Activated T-cell treated with anti-CD3 and anti-CD28 coated beads for 48 hours (primary cell): ENCODE measurements at places on chromosomes 3 and 15.
A peak's percentile ranks its signal among the peaks of the same experiment; 100 is the strongest.

DNA sequence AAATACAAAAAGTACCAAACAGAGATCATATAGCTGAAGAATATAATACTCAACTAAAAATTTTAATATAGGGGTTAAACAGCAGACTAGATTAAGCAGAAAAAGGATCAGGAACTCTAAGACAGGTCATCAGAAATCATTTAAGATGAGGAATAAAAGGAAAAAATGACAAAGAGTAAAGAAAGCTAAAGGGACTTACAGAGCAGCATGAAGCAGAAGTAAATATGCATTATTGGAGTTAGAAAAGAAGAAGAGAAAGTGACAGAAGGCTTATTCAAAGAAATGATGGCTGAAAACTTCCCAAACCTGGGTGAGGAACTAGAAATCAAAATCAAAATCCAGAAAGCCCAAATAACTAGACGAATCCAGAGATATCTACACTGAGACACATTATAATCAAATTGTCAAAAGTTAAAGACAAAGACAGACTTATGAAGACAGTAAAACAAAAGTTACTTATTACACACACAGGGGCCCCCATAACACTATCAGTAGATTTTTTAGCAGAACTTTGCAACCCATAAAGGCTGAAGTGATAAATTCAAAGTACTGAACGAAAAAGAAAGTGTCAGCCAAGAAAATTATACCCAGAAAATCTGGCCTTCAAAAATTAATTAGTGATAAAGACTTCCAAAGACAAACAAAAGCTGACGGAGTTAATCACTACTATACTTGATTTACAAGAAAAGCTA, 95.6 kb downstream of the SCAPER start:
- no peak for DNase-seq

DNA sequence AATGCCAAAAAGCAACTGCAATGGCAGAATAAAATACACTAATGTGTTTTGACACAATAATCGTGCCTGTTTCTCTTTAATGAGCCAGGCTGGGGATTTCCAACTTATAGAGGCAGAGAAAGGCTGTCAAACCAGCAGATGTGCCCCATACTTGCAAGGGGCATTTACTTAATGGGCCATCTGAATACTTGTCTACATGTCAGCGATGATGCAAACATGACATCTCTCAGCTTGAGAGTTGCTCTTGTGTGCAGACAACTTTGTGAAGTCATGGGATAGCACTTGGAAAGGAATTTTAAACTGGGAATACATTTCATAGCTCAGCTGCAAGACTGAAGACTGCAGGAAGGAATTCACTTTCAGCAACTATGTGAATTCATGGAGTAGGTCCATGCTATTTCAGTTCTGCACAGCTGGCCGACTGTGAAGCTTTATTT, 127.4 kb upstream of the ADAMTS9 start:
- DNase-seq = no peak

GRCh38 chr3:7518456-7518855, 657.5 kb downstream of the GRM7 start:
- DNase-seq = no peak

DNA sequence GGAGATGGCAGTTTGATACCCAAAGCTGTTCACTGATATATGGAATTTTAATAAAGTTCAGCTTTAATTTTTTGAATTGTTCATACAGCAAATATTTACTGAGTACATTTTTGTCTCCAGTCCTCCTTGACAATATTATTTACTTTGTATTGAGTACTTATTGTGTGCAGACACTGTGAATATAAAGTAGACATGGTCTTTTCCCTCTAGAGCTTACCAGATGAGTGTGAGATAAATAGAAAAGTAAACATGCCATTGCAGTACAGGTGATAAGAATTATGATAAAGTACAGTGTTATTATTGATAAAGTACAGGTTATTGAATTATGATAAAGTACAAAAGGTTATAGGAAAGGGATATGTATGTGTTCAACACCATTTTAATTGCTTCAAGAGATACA, 2.1 kb downstream of the UBA5 start:
- DNase-seq = no peak

DNA sequence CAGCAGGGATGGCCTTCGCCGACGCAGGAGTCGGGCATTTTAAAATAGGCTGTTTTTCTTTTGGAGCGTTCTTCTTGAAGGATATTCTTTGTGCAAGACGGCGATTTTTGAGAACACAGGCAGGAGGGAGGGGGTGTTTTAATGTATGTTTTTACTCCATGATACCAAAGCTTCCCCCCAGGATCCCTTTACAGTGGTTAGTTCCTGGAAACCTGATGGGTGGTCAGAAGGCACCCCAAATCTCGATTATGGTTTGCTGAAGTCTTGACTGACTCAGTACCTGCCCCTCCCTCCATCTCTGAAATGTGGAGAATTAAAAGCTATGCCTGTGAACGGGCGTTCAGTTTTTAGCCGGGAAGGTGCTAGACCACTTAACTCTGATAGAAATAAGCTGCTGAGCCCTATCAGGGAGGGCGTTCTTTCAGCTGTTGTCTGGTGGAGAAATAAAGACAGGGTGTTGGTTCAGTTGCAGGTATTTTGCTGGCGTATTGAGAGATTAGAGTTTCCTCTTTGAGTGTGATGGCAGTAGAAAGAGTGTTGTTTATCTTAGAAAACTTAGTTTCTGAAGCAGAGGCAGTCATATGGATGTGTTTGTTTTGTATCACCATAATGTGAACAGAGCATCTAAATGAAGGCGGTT, 3.4 kb downstream of the IGF1R start:
- no peak for DNase-seq

- no peak for DNase-seq
Measured at GRCh38 chr3:72571052-72571451, 277.2 kb downstream of the SHQ1 start.

- DNase-seq = no peak
Measured at GRCh38 chr3:12117473-12117872, 41.2 kb downstream of the TIMP4 start.

- no peak for DNase-seq
Measured at GRCh38 chr3:86978111-86978551, 12.8 kb downstream of the VGLL3 start.

DNA sequence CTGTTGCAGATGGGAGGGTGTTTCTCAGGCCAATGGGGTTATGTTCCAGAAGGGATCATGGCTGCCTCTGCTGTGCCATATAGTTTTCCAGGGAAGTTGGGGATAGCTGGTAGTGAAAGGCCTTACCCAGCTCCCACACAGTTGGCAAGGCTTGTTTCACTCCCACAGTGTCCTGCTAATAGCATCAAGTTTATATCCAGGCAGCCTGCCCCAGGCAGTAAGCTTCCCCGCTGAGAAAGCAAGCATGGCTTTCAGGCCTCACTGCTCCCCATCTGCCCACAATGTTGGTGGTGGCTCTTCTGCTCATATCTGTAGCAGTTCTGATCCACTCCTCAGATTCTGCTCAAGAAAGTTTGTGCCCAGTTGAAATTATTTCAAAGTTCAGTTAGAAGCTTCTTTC, 50.9 kb upstream of the DCBLD2 start:
- DNase-seq = no peak

- DNase-seq = no peak
Measured at GRCh38 chr3:100982710-100983109, 10.5 kb downstream of the ABI3BP start.

DNA sequence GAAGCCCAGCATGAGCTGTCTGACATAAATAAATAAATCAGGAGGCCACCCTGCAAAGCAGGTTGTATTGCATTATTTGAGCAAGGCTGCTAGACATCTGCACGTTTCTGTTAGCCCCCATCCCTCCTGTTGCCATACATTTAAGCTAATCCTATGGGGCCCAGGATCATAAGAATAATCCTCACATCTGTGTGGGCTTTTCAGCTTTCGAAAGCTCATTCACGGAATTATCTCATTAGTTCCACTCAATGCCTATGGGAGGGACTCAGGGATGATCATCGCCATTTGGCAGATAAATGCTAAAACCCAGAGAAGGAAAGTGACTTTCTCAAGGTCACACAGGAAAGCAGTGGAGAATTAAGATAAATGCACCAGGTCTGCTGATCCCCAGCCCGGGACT, 123.4 kb downstream of the TLE3 start:
- no peak for DNase-seq

DNA sequence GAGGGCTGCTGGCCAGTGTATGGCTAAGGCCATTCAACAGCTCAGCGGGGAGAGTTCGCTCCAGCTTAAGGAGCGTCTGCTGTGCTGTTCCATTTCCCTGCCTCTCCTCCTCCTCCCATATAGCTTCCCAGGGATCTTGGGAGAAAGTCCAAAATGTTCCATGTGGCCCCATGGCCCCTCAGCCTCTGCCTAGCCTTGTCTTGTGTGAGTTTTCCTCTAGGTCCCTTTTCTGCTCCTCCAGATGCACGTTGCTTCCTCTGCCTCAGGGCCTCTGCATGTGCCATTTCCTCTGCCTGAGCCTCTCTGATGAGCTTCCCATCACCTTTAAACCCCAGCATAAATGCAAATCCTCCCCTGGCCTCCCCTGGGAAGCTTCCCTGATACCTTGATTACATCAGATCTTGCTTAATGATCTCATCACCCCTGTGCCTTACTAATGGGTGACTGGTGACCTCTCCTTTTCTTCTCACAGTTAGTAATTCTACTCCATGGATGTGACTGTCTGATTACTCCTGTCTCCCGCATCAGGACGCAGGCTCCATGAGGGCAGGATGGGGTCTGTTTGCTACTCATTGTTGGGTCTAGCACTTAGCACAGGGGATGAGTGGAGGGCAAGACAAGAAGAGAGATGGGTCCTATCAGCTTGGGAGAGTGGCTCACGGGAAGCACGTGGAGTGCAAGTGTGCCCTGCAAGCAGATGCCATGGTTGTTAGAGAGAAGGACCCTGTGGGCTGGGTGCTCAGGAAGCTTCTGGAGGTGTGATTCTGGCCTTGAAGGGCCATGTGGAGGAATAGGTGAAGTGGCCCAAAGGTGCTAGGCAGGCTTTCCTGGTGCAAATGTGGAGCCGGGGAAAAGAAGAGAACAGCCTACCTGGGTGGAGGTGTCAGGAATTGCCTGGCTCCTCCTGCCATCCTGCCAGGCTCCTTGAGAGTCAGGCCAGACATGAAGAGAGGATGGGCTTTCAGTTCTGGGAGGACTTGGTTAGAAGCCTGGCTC, 23.8 kb downstream of the ITGA11 start:
- DNase-seq = no peak

DNA sequence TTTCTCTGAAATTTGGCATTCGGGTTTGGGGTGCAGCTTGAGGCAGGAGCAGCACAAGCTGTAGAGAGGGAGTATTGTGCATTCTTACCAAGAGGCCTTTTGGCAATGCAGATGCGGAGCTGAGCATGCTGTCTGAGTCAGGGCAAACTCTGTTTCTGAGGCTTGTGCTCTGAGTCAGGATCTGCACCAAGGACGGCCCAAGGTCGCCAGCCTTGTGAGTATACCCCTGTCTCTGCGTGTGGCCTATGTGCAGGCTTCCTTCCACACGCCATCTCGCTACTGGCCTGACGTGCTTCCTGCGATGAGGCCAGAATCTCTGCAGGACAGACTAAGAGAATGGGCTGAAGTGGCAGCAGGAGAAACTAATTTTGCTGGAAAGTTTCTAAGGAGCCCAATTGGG, 83.8 kb upstream of the ROPN1 start:
- DNase-seq = no peak

DNA sequence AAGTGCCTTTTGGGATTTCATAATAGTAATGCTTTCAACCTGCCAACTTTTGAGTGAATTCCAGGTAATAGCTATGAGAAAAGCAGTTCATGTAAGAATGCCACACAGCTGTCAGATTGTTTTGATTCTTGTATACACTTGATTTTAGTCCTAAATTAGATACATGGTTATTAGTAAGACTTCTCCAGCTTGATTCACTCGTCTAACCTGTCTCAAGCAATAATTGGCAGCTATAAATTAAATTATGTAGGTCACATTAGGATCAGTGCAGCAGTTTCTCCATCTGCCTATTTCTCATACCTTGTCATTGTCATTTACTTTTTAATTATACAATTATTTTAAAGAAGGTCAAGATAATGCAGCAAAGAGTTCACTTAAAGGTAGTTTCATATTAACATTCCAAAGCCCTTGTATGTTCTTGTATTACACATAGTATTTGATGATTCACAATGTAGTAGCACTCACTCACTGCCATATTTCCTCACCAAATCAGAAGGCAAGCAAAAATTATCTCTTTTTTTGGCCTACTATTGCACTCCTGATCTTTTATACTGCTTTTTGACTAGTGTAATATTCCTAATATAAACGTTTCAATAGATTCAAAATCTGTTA, 10.9 kb upstream of the CRYBG3 start:
- no peak for DNase-seq

DNA sequence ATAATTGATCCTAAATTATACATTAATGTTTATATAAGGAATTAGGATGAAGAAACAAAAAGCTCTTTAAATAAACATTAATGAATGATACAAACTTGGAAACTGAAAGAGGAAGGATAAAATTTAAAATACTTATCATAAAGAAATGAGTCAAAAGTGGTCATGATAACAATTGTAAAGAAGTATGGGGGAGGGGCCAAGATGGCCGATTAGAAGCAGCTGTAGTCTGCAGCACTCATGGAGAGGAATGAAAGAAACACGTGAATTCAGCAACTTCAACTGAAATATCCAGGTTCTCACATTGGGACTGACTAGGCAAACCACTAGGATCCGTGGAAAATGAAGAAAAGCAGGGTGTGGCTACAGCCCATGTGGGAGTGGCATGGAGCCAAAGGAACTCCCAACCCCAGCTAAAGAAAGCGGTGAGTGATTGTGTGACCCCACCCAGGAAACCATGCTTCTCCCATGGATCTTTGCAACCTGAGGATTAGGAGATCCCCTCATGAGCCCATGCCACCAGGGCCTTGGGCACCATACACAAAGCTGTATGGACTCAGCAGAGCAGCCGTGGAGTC, 13.1 kb upstream of the CP start:
- no peak for DNase-seq

- no peak for DNase-seq
Measured at GRCh38 chr3:63437858-63438257, 159.8 kb downstream of the SYNPR start.

DNA sequence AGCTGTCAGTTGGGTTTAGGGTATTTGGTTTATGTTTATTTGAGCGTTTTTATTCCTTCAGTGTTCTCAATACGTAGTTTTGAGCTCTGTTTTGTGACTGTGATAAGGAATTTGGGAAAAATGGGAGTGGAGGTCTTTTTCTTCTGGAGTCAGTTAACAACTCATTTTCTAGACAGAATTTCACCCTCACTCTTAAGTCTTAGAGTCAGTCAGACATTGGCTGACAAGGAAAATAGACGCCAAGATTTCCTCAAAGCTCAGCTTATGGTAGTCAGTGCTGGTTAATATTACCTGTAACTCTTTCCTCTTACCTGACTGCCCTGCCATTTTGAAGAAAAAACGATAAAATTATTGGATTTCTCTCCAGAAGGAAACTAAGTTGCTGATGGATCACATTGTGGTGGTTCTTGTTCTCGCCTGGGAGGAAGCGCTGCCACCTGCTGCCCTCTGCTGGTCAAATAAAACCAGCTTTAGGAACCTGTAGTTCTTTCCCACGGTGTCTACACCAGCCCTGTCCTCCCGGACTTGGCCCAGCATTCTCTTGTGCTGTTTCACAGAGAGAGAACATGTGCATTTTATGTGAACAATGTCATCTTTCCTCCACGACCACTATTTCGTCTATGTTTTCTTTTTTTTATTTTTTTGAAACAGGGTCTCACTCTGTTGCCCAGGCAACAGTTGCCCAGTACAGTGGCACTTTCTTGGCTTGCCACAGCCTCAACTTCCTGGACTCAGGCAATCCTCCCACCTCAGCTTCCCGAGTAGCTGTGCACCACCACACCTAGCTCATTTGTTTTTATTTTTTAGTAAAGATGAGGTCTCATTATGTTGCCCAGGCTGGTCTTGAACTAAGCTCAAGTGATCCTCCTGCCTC, 41.4 kb upstream of the UMPS start:
- peak; percentile 63 for DNase-seq
